ENCODE measurements at places on chromosomes 5 and 9.

DNA sequence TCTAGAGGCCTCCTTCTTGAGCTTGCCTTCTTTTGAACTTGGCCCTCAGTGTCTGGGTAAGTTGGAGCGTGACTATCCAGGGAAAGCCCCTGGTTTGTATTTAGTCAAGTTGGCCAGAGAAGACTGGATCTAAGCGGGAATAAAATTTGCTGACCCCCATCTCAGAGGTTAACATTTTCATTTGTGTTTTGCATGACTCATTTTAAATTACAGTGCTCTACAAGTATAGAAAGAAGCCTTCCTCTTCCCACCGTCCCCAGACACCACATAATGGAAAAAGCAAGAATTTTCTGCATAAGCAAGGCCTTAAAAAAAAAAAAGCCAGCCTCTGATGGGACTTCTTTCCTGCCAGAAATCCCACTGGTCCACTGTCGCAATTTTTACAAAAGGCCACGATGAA, 27.2 kb downstream of the PIK3R1 start:
- no peak for DNase-seq

GRCh38 chr9:114308361-114308950, 14.4 kb upstream of the ORM1 start:
- no peak for DNase-seq

DNA sequence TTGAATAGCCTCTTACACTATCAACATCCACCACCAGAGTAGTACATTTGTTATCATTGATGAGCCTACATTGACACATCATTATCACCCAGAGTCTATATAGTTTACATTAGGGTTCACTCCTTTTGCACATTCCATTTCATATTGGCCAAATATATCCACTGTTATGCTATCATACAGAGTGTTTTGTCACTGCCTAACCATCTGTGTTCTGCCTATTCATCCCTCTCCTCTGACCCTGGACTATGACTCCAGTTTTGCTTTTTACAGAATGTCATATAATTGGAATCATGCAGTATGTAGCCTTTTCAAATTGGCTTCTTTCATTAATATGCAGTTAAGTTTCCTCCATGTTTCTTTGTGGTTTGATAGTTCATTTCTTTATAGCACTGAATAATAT, 904.7 kb downstream of the TLE1 start:
- no peak for DNase-seq

DNA sequence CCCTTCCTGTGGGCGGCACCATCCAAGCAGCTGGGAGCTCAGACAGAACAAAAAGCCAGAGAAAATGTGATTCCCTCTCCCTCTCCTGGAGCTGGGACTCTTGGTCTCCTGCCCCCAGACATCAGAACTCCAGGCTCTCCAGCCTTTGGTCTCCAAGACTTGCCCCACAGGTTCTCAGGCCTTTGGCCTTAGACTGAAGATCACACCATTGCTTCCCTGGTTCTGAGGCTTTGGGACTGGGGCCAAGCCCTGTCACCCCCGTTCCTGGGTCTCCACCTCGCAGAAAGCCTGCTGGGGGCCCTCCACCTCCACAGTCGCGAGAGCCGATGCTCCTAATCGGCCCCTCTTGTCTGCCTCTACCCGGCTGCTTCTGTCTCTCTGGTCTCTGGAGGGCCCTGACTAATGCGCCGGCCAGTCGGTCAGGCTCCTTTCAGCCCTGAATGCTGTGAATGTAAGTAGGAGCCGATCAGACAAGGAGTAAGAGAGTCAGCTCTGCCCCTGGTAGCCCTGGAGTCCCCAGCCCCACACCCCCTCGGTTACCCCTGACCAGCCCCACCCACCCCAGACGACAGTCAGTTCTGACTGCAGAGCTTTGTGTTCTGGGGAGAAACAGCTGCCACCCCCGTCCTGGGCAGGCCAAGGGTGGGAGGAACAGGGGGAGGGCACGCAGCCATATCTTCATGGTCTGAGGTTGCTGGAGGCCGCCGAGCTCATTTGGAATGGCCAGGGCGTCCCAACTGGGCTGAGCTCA, 57.5 kb downstream of the VAV2 start:
- DNase-seq = no peak

GRCh38 chr5:7980881-7981280, 111.9 kb downstream of the MTRR start:
- DNase-seq = no peak
